ENCODE measurements at places on chromosomes 11 and 22.
A peak's percentile ranks its signal among the peaks of the same experiment; 100 is the strongest.

DNA sequence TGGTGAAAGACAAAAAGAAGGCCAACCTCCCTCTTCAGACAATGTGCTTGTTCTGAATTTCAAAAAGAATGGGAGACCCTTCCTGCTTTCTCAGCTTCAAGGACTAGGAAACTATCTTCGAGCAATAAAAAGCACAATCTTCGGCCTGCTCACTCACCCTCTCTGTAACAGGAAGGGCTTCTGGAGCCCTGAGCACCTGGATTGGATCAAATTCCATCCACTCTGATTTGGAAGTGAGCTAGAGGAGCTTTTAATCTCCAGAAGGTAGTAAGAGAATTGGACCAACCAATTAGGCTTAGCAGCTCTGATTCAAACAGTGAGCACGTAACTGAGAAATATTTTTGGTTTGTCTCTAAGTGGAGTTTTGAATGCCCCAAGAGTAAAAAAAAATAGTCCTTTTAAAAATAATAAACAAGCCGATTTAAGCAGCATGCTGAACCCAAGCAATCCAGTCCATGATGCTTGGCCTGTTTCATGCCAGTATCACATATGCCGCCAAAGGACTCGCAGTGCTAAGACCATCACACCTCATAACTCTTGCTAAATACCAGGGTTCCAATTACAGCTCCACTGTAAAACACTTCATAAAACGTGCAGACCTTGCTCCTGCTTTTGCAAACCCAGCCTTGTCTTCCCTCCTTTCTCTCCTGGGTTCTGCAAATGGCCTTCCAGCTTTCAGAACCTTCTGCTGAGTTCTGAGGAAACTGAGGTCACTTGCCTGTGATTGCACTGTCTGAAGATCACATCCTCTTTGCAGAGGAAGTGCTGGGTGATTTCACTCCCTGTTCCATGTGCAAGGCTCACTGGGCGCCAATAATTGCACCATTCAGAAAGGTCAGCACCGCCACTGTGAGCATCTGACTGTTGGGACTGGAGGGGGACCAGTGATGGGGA lies 74.4 kb downstream of the SLC1A2 start:
- DNase-seq: no peak

DNA sequence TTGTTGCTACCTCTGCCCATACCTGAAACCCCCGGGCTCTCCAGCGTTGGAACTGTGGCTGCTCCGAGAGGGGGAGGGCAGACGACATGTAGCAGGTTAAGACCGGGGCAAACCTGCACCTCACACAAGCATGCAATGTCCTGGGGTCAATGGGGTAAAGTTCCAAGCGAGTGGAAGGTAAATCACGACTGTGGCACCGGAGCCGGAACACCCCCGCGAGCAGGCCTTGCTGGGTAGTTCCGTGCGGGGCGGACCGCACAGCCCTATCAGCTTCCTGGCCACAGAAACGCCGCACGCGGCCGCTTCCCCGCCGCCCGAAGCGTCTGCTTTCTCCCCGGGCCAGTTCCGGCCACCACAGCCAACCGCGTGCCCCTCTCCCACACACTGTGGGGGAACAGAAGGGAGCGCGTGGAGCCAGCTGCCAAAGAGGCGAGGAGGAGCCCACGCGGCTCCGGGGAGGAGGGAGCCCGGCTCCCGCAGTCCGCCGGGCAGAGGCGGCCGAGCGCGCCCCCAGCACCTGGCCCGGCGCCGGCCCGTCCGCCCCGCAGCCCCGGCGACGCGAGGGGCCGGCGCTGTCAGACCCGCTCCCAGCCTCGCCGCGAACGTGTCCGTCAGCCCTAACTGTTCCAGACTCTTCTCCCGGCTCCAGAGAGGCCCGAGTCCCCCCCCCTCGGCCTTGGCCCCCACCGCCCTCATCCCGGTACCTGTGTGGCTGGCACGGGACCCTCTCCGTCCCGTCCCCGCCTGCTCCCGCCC lies 1.6 kb downstream of the SPTBN2 start:
- DNase-seq: no peak

- no peak for DNase-seq
Measured at GRCh38 chr11:82720267-82721065, 13.2 kb downstream of the FAM181B start.

DNA sequence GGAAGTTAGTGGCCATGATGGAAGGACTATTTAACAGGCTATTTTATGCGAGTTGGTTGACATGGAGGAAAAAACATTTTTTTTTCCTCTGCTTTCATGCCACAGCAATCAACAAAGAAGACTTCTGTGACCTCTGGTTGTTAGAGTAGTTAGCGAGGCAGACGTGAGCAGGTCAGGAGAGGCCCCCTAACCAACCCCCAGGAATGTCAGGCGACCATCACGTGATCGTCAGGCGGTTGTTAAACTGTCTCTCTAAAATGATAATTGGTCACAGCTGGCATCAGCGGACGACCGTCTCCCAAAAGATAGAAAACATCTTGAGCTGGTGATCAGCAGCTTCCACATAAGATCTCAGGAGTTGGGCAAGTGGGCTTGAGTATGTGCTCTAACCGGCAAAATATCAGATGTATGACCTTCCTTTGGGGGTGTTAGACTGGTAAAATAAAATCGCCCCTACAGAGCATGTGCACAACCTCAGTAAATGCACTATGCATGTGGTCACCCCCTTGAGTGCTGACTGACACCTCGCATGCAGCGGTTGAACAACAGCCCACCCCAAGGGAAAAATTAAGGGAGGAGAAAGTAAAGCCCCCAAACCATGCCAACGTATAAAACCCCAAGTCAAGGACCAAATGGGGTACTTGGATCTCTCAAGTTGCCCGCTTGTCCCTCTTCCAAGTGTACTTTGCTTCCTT lies 20.9 kb upstream of the NARS2 start:
- no peak for DNase-seq

- DNase-seq: no peak
Measured at GRCh38 chr22:34709641-34710040, 356.3 kb upstream of the ISX start.

- no peak for DNase-seq
Measured at GRCh38 chr11:67492069-67492727, 9.4 kb downstream of the AIP start.

DNA sequence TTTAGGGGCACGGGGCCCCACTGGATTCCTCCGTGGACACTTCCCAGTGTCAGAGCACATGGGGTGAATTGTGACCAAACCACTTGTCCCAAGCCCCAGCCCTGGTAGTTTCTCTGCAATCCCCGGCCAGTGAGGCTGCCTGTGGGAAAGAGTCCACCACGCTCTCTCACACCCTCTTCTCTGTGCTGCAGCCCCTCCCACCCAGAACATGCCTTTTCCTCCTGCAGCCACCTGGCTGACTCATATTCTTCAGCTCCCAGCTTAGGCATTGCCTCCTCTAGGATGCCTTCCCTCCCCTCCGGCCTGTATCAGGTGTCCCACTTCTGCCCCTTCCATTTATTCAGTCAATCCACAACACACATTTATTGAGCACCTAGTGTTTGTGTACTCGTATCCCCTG lies 5.4 kb upstream of the RPS6KB2 start:
- no peak for DNase-seq

- DNase-seq: no peak
Measured at GRCh38 chr22:19713245-19713644, 1.1 kb upstream of the SEPTIN5 start.

DNA sequence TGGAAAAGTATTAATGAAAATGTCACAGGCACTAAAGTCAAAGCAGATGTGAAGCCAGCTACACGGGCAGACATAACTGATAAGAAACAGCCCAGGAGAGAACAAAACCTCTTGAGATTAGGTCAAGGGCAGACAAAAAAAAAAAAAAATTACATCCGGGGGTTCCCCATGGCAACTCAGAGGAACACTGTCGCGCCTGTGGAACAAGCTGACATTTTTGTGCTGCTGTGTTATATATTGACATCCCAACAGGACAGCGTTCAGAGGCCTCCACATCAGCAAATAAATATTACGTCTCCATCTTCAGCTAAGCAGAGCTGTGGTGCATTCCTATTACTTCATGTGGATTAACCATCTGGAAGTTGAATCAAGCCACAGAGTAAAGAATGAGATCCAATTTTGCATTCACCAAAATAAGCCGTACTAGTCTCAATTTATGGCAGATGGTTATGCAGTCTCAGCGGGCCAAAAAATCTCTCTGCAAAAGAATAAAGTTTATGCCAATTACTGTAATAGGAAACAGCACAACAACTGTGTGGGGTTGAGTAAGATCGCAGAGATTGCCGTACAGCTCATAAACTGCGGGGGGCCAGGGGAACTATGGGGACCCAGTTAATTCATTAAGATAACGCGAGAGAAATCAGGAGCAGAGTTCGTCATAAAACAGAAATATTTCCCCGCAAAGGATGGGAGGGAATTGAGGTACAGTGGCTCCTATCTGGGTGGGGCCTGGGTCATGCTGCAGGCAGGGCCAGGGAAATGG lies 41.3 kb upstream of the MN1 start:
- DNase-seq: no peak

DNA sequence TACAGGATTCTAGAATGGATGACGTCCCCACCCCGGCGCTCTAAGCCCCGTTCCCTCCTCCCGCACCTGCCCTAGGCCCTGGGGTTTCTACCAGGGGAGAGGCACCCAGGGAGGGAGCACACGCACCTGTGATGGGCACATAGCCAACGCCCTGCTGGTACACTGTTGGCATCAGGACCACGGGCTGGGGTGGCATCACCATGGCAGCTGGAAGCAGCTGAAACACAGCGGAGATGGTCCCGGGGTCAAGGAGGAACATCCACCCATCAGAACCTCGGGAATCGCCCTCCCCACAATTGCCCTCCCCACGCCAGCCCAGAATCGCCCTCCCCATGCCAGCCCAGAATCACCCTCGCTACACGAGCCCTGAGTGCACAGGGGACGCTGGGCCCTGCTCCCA lies 23.6 kb downstream of the TOLLIP start:
- no peak for DNase-seq

DNA sequence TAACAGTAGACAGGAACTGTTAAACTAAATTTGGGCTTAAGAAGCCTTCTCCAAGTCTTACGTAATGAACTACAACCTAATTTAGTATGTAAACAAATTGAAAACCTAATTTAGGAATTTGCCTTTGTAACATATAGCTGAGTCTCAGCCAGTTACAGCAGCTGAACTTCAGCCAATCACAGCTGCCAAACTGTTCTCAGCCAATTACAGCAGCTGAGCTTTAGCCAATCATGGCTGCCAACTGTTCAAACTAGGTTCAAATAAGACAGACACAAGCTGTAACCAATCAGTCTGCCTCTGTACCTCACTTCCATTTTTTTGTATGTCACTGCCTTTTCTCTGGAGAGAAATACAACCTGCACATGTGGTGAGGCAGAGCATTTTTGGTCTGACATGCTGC lies 95.0 kb upstream of the CD44 start:
- no peak for DNase-seq

- DNase-seq: peak; percentile 41
Measured at GRCh38 chr11:57514538-57515331, 767 bp downstream of the SLC43A1 start.

DNA sequence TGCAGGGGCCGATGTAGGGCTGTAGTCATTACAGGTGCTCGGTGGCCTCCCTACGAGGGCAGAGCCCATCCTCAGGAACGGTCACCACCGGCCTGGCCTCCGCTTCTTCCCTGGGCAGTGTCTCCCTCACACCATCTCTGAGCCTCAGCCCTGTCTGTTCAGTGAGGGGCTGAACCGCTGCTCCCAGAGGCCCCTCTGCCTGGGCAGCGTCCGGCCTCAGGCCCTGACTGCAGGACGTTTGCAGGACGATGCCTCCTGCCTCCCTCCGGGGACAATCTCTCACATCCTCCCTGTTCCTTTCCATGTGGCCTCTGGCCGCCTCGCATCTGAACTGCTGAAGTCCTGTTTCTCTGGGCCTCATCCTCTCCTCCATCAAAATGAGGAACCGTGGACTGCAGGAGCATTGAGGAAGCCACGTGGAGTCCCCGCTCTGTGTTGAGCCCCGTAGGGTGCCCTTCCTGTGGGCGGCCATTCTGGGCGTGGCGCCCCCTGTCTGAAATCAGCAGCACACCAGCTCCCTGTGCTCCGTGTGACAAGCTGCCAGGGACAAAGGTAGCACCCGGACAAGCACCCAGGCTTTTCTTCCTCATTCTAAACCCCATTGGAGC lies 933.5 kb downstream of the BRD1 start:
- DNase-seq: no peak

DNA sequence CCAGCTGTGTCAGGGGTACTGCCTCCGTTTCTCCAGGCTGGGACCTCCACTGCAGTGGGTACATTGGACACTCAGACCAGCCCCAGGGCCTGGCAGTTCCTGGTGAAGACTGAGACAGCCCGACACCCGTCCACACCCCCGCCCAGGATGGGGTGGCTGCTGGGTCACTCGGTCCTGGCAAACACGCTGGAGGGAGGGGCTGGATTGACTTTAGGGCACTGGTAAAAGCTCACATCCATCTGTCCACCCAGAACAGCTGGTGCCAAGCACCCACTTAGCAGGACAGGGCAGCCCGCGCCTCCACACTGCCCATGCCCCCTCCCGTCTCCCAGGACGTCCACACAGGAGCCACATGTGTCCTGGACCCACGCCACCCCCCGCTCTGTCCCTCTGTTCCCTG lies 10.7 kb upstream of the TBX1 start:
- no peak for DNase-seq

- no peak for DNase-seq
Measured at GRCh38 chr11:32099516-32099915, 8.6 kb downstream of the RCN1 start.

GRCh38 chr11:96191752-96192151 lies 151.2 kb downstream of the MAML2 start:
- no peak for DNase-seq

DNA sequence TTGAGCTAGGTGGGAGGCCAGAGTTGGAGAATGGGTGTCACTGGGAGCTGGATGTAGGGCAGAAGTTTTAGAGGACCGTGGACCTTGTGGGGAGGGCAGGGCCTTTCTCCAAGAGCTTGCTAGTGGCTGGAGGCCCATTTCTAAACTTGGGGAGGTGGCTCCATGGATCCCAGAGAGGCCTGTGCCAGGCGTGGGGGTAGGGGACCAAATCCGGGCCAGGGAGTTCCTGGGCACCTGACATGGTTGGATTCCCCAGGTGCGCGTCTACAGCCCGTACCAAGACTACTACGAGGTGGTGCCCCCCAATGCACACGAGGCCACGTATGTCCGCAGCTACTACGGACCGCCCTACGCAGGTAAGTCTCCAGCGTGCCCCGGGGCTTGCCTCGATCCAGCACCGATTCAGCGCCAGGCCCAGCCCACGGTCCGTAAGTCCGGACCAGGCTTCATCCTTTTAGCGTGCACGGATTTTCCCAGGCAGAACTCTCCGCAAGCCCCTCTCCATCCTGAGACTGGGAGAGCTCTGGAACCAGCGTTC lies 14.2 kb downstream of the PLEKHB1 start:
- DNase-seq: no peak

DNA sequence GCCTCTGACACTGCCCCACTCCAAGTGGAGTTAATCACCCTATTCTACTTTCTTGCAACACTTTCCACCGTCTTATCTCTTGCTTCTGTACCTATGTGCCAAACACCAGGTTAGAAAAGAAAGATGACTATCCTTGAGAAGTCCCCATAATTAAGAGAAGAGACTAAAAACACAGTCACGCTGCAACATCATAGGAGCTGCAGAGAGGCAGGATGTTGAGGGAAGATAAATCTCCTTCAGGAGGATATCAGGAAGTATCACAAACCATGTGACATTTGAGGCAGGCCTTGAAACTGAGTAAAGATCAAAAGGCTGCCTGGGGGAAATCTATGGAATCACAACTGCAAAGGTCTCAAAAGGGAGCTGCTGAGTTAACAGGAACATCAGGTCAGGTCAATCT lies 24.8 kb downstream of the GAB2 start:
- no peak for DNase-seq

GRCh38 chr11:61870541-61871031 lies 20.8 kb downstream of the FADS3 start:
- no peak for DNase-seq
